ENCODE measurements at places on chromosomes 5 and 9.

GRCh38 chr5:107196500-107197059, 474.2 kb downstream of the EFNA5 start:
- DNase-seq: no peak

DNA sequence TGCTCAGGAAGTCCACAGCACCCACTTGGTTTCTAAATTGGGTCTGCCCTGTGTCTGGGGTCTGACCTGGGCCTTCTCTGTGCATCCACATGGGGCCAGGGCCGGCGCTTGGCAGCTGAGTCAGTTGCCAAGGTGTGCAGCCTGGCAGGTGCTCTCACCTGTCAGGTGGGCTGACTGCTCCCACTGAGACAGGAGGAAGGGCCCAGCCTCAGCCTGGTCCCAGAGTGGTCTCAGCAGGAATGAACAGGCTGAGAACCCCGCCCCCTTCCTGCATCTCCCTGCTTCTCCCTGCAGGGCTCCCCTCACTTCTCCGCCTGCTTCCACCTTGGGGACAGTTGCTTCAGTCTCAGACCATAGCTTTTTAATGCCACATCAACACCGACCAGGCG, 60.5 kb downstream of the BARX1 start:
- no peak for DNase-seq

GRCh38 chr5:139377226-139377625, 5.9 kb downstream of the SLC23A1 start:
- DNase-seq: no peak

DNA sequence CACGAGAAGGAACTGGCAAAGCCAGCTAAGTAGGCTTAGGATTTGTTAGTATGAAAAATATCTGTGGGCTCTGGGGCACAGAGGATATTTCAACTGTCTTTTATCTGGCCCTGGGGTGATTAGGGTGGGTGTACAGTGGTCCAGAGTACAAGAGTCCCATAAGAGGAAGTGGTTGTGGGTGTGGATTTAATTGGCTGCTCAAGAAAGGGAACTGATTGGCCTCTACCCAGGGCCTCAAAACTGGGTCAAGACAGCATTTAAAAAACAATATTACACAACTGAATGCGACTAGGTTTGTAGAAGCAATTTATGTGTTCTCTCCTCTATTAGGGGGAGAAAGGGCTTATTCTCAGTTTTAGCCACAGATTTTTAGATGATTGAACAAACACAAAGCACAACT, 1353.4 kb upstream of the WWC1 start:
- DNase-seq: no peak

DNA sequence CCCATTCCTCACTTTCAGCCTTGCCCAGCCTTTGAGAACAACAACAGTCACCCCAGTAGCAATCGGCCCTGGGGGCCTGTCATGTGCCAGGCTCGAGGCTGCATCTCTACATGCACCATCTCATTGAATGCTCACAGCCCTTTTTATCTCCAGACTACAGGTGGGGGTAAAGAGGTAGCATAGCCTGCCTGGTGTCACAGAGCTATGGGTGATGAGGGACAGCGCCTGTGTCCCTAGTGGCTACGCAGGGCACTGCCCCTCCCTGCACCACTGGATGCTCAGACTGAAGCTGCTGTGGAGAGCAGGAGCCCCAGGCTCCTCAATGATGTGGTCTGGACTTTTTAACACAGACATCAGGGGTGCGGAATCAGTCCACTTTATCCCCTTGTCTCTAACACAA, 2.8 kb downstream of the CAMK2A start:
- DNase-seq: peak; percentile 7

DNA sequence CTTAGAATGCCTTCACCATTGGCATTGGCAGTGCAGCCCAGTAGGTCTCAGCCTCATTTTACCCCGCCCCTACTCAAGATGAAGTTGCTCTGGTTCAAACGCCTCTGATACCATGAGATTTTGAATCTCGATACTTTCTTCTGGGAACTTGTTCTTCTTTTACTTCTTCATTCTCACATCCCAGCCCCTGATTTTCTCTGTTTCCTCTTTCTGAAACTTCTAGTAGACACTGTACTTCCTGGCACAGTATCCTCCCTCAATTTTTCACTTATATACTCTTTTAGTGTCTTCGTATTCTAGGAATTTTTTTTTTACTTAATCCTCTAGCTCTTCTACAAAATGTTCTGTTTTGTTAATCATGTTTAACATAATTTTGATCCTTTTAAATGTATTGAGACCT, 13.1 kb upstream of the ZNF79 start:
- peak; percentile 21 for DNase-seq

GRCh38 chr5:124403281-124403680, 343.2 kb downstream of the ZNF608 start:
- DNase-seq: no peak

GRCh38 chr9:35520364-35520710, 30.4 kb downstream of the RUSC2 start:
- no peak for DNase-seq

DNA sequence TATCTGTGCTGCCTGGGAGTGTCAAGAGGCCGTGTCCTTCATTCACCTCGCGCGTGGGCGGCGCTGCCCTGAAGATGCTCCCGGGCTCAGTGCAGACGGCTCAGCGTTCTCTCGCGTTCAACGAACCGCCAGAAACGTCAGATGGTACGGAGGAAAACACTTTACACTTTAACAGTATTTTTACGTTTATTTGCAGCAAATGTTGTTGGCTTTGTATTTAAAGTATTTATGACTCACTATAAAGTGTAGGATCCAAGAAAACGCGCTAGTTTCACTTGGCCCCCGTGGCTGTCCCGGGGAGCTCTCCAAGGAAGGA, 544 bp upstream of the ERCC6L2 start:
- peak; percentile 18 for DNase-seq

- DNase-seq: no peak
Measured at GRCh38 chr9:92525306-92525705, 10.5 kb downstream of the ECM2 start.

DNA sequence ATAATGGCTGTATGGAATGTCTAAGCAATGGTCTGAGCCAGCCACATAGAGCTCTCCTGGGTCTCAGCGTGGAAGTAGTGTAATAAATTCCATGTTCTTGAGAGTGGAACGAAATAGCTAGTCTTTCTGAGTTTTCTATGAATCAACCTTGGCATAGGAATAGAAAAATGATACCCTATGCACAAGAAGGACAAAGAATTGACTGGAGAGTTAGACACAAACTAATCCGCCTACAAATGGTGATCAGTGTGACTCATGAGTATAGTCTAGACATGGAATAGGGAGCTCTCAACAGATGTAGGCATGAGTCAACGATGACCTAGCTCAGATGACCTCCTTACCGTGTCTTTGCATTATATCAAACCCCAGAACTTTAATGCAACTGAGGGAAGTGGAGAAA, 256.8 kb upstream of the GRIN3A start:
- no peak for DNase-seq

- DNase-seq: no peak
Measured at GRCh38 chr9:37988041-37988440, 81.0 kb downstream of the SHB start.

- no peak for DNase-seq
Measured at GRCh38 chr5:135263022-135263668, 135.9 kb downstream of the MACROH2A1 start.

- no peak for DNase-seq
Measured at GRCh38 chr9:127349483-127350113, 47.4 kb upstream of the SLC2A8 start.

- no peak for DNase-seq
Measured at GRCh38 chr9:37383876-37384746, 38.4 kb upstream of the GRHPR start.

GRCh38 chr9:69905286-69905685, 84.7 kb downstream of the CFAP95 start:
- no peak for DNase-seq

DNA sequence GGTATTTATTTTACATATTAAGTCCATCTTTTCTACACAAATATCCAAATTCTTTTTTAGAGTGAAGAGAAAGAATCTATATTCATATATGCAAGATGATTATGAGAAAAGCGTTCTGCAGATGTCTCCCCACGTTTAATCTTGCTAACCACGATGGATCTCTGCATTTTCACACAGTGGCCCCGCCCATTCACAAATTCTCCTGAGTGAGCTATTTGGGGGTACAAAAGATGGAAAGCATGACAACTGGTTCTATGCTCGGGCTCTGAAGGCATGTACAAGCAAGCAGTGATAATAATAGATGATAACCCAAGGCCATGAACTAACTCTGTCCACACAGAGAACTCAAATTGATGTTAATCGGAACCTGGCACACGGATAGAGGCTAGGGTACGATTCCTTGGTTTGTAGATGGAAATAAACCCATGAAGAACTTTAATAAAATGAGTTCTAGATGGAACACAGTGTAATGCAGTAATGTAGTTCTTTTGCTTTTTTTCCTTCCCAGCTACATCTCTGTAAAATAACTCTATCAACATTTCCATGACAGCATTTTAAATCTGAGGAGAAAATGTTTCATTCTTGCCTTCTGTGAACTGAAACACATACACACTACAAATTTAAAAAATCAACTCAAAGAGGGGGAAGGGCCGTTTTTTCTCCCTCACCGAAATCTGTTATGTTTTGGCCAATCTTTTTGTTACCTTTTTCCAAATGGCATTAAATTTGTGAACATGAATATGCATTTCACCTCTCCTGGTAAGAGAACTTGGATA, 851.7 kb upstream of the DMAC1 start:
- no peak for DNase-seq

- DNase-seq: no peak
Measured at GRCh38 chr9:137973829-137974416, 96.3 kb downstream of the CACNA1B start.

GRCh38 chr5:33105521-33105941, 335.2 kb upstream of the TARS1 start:
- no peak for DNase-seq

- DNase-seq: no peak
Measured at GRCh38 chr9:126838895-126839294, 21.5 kb upstream of the ZBTB34 start.

DNA sequence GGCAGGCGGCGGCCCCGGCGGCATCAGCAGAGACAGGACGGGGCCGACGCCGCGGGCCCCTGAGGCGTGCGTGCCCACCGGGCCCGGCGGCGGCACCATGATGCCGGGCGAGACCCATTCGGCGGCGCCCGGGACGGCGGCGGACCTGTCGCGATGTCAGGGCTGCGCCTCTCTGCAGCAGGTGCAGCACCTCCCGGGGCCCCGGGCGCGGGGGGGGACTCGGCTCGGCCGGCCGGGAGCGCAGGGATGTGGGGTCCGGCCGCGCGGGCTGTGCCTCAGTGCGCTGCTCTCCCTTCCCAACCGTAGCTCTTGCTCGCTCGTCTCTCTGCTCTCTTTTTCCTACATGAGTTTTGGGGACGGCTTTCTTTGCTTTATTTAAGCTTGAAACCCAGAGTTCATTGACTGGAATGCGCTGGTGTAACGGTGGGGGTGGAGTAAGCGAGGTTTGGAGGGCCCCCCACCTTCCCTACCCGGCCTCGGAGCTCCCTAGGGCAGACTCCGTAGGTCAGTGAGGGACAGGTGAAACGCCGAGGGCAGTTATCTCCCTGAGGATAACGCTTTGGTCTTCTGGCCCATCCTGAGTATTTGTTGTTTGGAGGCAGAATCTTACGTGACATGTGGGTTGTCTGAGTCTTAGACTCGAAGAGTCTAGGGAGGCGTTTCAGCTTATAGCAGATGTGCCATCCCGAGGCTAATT, 490 bp downstream of the ICE1 start:
- no peak for DNase-seq

DNA sequence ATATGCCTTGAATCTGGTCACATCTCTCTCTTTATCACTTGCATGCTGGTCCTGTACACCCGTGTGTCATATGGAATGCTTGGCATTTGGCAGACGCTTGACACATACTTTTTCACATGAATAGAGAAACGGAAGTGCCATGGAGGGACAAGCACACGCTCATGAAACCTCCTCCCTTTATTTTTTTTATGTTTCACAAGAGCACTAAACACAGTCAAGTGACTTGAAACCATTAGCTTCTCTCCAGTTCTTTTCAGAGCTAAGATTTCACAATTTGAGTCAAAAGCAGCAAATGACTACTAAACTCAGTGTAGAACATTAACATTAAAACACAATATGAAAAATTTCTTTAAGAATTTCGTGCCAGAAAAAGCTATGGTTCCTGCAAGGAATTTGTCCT, 151.1 kb downstream of the DOCK2 start:
- DNase-seq: no peak

Measured in Kasumi-1 (cell line).